ENCODE measurements at places on chromosomes 5 and 9. TPM values are rescaled to one million over a fixed set of nuclear protein-coding genes. Genes with fewer than 3 reads are reported as not detected.

The GDNF gene
- polyA plus RNA-seq, result 17.5 TPM

The SCGB3A2 gene
- 0.73 TPM for polyA plus RNA-seq

The LPAR1 gene
- 25.9 TPM for polyA plus RNA-seq

The CDX1 gene
- polyA plus RNA-seq, result 0.45 TPM

The PCDHA3 gene
- polyA plus RNA-seq, result 0.47 TPM

The FCN2 gene
- polyA plus RNA-seq, result 0.48 TPM

The PGM5 gene
- polyA plus RNA-seq, result 38.2 TPM

The GMCL2 gene
- not detected for polyA plus RNA-seq

The PCDHA11 gene
- 0.52 TPM for polyA plus RNA-seq

The RNF183 gene
- polyA plus RNA-seq, result 5.1 TPM
